DMS 273 treated with DMSO at 0.1 percent for 48 hours (cell line): ENCODE measurements at places on chromosomes 16 and 17.

DNA sequence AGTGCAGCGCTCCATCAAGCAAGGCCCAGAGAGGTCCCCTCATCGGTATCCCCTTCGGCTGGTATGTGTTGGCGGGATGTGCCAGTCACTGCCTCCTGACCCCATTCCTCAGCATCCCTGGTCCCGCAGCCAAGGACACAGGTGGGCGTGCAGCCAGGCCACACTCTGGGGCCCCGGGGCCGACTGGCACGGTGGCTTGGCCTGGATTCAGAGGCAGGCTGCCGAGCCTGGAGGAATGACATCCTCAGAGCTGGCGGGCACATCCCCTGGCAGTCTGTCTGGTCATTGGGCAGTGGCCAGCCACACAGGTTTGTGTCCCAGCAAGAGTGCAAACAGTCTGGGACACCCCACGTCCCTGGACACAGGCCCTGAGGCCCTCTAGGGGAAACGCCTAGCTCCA is 111.1 kb downstream of the SDK2 start:
- no peak for DNase-seq

- DNase-seq: no peak
These were observed 5.6 kb upstream of the CARHSP1 start for GRCh38 chr16:8874388-8874787.

DNA sequence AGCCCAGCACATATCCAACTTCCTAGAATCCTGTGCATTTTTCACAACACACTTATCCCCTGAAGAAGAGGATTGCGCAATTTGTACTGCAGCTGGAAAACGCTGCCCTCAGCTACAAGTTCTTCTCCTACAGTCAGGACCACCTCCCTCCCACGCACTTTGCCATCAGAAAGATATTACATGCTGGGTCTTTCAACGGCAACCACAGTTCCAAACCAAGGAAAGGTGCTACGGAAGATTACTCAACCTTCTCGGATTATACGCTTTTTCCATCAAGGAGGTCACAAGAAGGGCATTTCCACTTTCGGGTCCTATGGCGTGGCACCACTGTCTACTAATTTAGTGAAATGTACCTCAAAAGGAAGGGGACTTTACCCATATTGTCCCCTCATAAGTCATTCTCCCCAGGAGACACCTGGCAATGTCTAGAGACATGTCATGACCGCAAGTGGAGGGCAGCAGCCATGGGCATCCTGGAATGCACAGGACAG is 35.2 kb downstream of the USP7 start:
- no peak for DNase-seq

DNA sequence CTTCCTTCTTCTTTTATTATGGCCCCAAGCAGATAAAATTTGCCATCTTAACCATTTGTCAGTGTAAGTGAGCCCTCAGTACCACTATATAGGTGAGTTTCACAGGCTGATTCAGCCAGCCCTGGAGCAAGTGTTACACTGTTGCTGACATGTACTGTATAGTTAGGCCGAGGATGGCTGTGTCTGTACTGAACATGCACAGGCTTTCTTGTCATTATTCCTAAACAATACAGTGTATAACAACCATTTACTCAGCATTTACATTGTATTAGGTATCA is 53.7 kb downstream of the AMFR start:
- DNase-seq: no peak

DNA sequence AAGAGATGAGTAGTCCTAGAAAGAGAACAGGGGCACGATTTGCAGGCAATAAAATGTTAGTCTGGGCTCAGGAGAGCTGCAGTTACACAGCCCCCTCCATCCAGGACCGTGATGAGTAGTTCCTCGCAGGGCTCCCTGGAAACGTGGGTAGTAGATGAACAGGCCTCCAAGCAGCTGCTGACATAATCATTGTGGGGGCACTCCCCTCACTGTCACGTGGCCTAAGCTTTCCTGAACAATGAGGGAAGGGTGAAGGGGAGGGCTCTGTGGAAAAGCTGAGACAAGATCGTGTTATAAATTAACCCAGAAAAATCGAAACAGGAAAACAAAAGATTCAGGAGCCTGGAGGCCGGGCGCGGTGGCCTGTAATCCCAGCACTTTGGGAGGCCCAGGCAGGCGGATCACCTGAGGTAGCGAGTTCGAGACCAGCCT is 1.3 kb upstream of the PER1 start:
- DNase-seq: no peak

GRCh38 chr16:13478991-13479390 is 441.0 kb upstream of the ERCC4 start:
- no peak for DNase-seq

GRCh38 chr17:42394838-42395237 is 6.6 kb upstream of the STAT3 start:
- DNase-seq: no peak
